ENCODE measurements at places on chromosomes 2 and 18.

DNA sequence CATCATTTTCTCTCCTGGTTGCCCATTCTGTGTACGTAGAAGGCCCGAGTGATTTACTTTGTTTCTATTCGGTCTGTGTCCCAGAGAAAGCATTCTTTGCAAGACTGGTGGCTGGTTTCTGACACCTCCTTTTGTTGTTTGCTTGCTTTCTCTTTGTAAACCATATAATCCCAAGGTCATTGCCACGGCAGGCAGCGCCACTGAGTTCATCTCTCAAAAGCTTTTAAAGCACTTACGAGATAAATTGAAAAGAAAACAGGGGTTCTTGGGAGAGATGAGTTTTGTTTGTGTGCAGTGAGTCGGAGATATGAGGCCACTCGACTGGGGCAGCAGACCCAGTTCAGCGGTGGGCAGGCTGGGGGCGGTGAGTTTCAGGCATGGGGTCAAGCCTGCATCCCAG lies 137.6 kb downstream of the NCK2 start:
- DNase-seq: no peak

- no peak for DNase-seq
Observed at GRCh38 chr2:177604271-177605065, 211.9 kb downstream of the AGPS start.

DNA sequence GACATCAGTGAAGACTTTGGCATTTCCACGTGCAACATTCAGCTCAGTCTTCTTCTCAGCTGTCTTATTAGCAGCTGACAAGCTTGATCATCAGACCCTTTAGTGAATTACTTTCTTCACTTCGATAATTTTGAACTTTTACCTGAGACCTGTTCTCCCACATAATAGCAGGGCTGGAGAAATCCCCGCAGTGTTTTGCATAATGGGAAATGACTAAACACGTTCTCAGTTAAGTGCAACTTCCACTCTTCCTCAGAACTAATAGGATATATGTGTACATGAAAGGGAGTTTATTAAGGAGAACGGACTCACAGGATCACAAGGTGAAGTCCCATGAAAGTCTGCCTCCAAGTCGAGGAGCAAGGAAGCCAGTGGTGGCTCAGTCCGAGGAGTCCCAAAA lies 28.8 kb upstream of the MBP start:
- DNase-seq: no peak

DNA sequence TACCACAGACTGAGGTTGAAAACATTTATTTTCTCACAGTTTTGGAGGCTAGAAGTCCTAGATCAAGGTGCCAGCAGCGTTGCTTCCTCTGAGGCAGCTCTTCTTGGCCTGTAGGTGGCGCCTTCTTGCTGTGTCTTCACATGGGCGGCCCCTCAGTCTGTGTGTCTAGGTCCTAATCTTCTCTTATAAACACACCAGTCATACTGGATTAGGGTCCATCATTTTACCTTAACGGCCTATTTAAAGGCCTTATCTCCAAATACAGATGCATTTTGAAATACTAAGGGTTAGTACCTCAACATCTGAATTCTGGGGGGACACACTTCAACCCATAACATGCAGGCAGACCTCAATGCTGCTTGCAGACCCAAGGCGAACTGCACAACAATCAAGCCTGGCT lies 4.4 kb upstream of the RMC1 start:
- no peak for DNase-seq
